ENCODE measurements at places on chromosomes 6 and 20.

DNA sequence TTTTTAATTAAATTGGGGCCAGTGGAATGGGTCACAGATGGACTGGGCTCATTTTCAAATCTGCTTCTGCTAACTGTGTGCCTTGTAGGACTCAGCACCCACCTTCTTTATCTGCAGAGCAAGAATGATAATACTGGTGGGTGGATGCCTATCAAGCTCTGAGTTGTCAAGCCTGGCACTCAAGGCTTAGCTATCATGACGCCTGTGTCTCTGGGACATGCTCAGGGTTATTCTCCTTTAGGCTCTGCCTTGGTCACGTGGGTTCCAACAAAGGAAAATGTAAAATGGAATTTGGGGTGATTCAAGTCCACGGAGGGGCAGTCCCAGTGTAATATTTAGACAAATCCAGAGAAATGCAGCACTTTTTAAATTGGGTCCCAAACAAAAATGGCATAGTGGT, 202.3 kb downstream of the TSHZ2 start:
- DNase-seq, result no peak

GRCh38 chr20:38072898-38073297, 39.4 kb downstream of the RPRD1B start:
- DNase-seq, result no peak

GRCh38 chr6:141833001-141833655, 299.6 kb upstream of the GJE1 start:
- DNase-seq, result no peak

- no peak for DNase-seq
These were observed 262.0 kb downstream of the BMP7 start for GRCh38 chr20:57004416-57004815.

DNA sequence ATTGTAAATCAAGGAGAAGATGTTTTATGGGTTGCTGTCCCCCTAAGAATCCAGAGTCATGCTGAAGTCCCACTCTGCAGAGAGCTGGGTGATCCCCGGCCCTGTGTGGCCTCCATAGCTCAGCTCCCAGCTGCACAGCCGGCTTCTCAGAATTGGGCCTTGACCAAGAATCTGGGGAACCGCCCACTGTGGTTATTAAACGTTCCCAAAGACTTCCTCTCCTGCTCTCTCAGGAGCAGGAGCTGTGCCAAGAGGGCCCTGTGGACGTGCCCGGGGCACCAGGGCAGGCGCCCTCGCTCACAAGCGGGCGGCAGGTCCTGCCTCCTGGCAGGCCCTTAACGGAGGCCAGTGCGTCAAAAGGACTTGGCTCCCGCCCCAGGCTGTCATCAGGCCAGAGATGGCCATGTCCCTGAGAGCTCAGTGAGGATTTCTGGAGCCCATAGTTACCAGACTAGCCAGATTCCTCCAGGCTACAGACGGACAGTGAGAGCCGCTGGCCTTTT, 30.4 kb downstream of the ZC3H12D start:
- no peak for DNase-seq

DNA sequence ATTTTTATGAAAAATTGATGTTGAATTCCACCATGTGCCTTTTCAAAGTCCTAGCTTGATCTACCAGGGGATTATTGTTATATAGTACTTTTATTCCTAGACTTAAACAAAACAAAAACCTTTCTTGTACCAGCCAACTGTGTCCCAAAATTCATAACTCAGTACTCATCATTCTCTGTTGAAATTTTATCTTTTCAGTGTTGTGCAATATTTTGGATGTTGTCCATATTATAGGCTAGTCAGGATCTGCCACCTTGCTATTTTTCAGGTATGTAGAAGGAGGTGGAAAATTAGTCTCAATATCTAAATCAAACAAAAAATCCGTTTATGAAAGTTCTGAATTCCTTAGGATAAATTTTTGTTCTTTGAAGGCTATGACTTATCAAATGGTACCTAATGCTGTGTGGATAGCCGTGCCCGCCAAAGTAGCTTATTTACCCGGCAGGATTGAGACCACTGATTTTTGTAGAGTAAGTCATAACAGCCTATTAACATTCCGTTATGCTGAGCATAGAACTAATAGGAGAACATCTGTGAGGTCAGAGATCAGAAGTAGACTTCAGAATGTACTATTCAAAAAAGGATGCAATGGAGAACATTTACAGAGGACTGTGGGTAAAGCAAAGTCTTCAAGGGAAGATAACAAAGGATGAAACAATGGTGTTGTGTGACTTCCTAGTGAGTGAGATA, 304.7 kb downstream of the SOX4 start:
- no peak for DNase-seq

- DNase-seq, result no peak
These were observed 14.2 kb downstream of the PAX1 start for GRCh38 chr20:21719592-21720214.

DNA sequence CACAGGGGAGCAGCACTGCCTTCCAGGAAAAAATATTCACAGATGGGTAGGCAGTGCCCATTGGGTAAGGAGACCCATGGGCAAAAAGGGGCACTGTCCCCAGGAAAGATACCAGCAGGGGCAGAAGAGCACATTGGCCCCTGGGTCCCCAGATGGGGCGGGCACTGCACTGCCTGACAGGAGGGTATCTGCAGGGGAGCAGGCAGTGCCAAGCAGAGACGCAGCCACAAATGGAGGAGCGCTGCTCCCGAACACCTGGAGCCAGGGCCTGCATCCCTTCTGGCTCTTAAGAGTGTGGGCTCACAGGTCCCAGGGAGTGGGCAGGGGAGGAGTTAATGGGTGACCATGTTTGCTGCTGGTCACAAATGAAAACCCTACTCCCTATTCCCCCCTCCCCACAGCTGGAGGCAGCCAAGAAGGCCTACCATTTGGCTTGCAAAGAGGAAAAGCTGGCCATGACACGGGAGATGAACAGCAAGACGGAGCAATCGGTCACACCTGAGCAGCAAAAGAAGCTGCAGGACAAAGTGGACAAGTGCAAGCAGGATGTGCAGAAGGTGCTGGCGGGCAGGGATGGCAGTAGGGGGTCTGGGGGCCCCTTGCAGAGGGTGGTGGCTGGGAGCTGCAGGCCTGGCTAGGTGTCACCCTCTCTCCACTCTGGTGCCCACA, 27.0 kb downstream of the SPDEF start:
- DNase-seq, result no peak

DNA sequence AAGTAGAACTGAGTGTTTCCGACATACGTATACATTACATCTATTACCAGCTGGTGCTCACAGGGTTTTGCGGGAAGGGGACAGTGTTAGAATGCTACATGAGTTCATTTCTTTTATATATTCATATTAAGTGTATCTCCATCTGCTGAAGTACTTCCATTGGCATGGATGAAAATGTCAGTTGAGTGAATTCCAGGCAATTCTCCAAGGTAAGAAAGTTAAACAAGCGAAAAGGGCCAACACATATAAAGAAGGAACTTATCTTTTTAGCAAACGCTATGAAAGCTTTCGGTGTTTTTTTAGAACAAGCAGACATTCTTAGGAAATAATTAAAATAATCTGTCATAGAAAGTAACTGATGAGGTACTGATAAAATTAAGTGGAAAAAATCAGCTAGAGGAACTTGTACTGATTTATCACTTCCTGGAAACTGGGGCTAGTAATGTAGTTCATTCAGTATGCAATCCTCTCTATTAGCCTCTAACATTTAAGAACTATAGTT, 34.6 kb downstream of the RNF146 start:
- DNase-seq, result no peak

DNA sequence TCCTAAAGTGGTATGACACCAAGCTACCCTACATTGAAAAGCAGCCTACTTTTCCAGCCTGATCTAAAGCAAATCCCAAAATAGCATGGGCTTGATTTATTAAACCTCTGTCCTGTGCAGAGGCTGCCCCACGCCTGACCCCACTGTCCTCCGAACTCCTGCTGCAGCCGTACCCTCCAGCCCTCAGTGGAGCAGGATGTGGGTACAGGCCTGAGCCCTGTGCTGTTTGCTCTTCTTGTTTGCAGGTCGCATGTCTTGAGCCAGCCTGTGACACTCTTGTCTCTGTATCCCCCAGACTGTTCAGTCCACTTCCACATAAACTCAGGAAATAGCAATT, 61.2 kb downstream of the RPP40 start:
- no peak for DNase-seq
